ENCODE measurements at places on chromosomes 4 and X. TPM values are rescaled to one million over a fixed set of nuclear protein-coding genes. Genes with fewer than 3 reads are reported as not detected.

The KLHL13 gene
- polyA plus RNA-seq = 73.6 TPM

The DCX gene
- polyA plus RNA-seq = 5.4 TPM

The GDPD2 gene
- polyA plus RNA-seq = 19.9 TPM

The DKC1 gene
- 55.9 TPM for polyA plus RNA-seq

DNA sequence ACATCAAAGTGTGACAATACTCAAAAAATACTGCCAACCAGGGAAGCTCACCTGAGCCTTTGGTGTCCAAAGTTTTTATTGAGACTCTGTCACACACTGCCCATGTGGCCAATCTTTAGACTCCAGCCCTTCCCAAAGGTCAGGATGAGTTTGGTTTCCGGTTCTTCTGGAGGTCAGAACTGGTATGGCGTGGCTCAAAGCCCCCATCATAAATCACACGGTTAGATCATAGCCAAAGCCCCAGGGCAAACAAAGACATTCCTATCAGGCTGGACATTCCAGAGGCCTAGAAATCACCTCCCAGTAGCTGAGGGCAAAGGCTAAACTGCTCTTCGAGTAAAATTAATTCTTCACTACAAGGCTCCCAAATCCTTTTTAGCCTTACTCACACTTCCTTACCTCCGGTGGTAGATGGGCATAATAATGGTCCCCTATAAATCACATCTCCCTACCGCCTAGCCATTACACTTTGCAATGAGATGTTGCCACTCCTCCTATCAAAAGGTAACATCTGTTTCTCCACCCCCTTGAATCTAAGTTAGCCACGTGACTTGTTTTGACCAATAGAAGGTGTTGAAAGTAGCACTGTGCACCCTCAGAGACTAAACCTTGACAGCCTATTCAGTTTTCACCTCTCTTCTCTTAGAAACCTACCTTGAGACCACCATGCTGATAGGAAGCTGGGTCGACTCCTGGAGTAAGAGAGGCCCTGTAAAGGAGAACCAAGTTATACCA is 137.8 kb upstream of the DUSP21 start:
- H3K4me3 ChIP-seq = no peak overlapping the region
- H3K36me3 ChIP-seq = no peaks in the 10 kb centered on the region
- H3K27ac ChIP-seq = no peak overlapping the region
- no peaks in the 10 kb centered on the region for H3K27me3 ChIP-seq
- DNase-seq = peak; percentile 12
- H3K4me1 ChIP-seq = no peaks in the 10 kb centered on the region

DNA sequence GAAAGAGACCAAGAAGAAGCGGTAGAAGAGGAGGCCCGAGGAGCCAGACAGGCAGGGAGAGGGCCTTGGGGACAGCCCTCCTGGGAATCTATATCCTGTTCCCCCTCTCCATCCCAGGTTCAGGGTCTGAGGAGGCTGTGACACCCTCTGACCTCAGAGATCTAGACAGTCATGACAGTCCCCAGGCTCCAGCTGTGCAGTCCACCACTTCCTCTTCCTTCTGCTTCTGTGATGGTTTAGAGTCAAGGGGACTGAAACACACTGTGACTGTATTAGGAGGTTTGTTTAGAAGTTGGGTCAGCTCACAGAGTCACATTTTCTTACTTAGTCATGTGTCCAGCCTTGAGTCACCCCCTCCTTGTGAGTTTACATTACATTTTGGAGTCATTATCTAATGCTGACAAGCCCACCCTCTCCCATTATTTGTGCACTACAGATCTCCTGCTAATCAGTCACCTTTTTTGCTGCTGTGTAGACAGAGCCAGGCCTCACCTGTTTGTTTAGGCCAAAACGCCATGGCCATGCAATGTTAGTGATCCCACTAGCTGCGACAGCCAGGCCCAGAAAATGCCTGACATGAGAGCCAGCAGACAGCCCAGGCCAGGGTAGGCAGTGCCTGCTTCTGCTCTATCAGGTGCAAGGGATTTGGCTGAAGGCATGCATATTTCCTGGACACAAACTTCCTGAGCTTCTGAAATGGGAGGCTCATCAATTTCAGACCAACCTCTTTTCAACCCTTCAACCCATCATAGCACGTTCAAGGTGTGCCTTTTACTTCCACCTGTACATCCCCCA is 26.0 kb downstream of the MANBA start:
- no peak overlapping the region for H3K27ac ChIP-seq
- H3K4me1 ChIP-seq = no peaks in the 10 kb centered on the region
- no peaks in the 10 kb centered on the region for H3K27me3 ChIP-seq

DNA sequence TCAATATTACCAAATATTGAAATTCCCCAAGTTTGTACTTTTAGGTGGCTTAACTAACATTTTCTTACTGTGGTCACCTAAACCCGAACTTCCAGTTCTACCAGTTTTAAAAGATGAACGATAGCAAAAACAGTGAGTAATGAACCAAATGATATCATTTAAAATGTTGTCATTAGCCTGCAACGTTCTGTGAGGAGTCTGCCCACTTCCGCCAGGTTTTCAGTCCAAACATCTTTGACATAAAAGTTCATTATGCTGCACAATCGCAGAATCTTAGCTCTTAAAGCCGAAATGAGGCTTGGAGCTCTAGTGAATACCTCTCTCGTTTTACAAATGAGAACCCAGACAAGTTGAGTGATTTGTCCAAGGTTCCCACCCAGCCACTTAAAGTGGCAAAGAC is 762 bp downstream of the PIGA start:
- H3K27ac ChIP-seq = peak overlapping the region; percentile 86
- H3K36me3 ChIP-seq = peaks cover 7% of the 10 kb centered on the region
- peak; percentile 42 for DNase-seq
- peaks cover 7% of the 10 kb centered on the region for H3K27me3 ChIP-seq
- H3K4me1 ChIP-seq = no peaks in the 10 kb centered on the region

DNA sequence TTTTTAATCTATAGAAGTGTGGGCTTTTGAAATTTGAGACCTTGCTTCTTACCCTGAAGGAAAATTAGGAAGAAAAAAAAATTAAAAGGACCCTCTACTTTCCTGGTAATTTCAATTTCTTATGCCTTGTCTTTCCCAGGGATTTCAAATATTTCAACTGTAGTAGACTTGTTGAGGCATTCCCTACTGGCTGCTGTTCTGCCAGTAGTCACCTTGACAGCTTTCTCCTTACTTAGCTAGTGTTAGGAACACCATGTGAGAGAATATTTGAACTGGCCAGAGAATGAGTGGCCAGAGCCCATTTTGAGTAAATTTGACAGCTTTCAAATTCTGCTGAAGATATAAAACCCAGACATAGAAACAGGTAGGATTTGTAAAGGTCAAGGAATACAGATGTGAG is 24.0 kb upstream of the GBA3 start:
- no peaks in the 10 kb centered on the region for H3K27me3 ChIP-seq
- no peaks in the 10 kb centered on the region for H3K4me1 ChIP-seq
- H3K36me3 ChIP-seq = no peaks in the 10 kb centered on the region
- no peak overlapping the region for H3K4me3 ChIP-seq

DNA sequence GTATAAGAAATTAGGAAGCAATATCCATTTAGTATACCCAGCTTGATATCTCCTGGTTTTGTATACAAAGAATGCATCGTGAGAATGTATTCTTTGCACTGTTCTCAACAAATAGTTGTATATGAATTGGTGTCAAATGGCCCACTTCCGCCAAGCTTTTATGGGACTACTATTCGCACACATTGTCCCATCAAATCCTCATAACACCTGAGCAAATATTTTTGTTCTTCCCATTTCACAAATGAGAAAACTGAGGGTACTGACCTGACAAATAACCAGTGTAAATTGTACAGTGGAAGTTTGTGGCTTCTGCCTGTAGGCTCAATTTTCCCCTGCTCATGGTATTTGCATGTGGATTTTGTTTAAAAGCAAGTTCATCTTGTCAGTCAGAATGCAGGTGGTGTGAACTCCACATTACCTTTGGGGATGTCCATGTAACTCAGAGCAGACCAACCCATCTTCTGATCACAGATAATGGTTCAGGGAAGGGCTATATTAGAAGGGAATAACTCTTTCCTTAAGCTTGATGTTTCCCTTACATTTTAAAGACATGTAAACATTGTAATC is 51.5 kb upstream of the FAM241A start:
- no peak overlapping the region for H3K27ac ChIP-seq
- no peak overlapping the region for H3K4me3 ChIP-seq
- DNase-seq = no peak
- H3K4me1 ChIP-seq = no peaks in the 10 kb centered on the region
- H3K27me3 ChIP-seq = peaks cover under 1% of the 10 kb centered on the region

DNA sequence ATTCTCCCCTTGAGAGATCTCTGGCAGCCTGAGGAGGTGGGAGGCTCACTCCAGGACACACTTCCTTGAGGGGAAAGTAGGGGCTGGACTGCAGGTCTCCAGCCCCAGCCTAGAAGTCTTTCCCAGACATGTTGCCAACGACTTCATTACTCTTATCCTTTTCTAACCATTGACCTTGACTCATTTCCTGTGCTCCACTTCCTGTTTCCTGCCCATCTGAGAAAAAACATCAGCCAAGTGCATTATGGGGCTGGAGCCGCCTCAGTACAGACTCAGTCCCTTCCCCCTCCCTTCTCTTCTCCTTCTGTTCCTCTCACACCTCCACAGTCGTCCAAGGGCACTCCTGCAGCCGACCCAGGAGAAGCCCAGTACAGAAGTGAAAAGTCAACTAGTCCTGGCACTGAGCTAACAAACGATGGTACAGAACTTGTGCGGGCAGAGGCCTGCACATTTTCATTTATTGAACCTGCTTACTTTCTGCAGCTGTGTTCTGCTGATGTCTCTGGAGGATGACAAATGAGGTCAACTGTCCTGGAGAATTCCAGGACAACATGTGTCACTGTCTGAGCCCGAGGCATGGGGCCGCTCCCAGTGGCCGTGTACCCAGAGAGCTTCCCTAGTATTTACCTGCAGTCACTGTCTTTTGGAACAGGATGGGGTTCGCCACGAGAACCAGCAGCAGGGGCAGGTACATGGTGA is 20.1 kb downstream of the GPR143 start:
- H3K27me3 ChIP-seq = no peaks in the 10 kb centered on the region
- no peak overlapping the region for H3K4me3 ChIP-seq
- H3K27ac ChIP-seq = no peak overlapping the region
- no peak for DNase-seq
- no peaks in the 10 kb centered on the region for H3K36me3 ChIP-seq
- no peaks in the 10 kb centered on the region for H3K4me1 ChIP-seq

DNA sequence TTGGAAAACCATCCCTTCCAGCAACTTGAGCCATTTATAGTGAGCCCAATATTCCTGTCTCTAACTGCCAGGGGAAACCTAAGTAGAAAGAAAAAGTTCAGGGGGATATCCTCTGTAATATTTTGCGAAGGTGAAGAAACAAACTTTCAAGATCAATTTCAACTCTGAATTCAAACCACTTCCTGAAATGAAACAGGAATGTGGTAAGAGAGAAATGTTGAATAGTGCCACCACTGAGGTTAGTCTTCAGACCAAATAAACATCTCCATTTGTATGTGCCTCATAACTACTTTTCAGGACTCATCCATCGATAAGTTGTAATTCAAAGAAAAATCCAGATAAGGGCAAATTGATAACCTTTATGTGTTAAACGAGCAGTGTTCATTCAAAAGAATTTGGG is 128.7 kb downstream of the GABRB1 start:
- H3K27ac ChIP-seq = no peak overlapping the region
- no peaks in the 10 kb centered on the region for H3K36me3 ChIP-seq
- DNase-seq = no peak

GRCh38 chrX:55731826-55732225 is 14.3 kb downstream of the RRAGB start:
- peaks cover 20% of the 10 kb centered on the region for H3K36me3 ChIP-seq
- H3K27me3 ChIP-seq = no peaks in the 10 kb centered on the region
- H3K27ac ChIP-seq = no peak overlapping the region
- no peaks in the 10 kb centered on the region for H3K4me1 ChIP-seq
- H3K4me3 ChIP-seq = no peak overlapping the region

- no peak overlapping the region for H3K4me3 ChIP-seq
- no peaks in the 10 kb centered on the region for H3K27me3 ChIP-seq
- no peak for DNase-seq
- H3K4me1 ChIP-seq = no peaks in the 10 kb centered on the region
Observed at GRCh38 chr4:47312170-47312569, 151.3 kb downstream of the COMMD8 start.

GRCh38 chrX:71532078-71532752 is 689 bp upstream of the OGT start:
- peak overlapping the region; percentile 95 for H3K27ac ChIP-seq
- no peaks in the 10 kb centered on the region for H3K36me3 ChIP-seq
- peak; percentile 72 for DNase-seq
- H3K27me3 ChIP-seq = no peaks in the 10 kb centered on the region
- peak overlapping the region; percentile 96 for H3K4me3 ChIP-seq

- no peak for DNase-seq
- H3K27me3 ChIP-seq = no peaks in the 10 kb centered on the region
- H3K36me3 ChIP-seq = peaks cover 8% of the 10 kb centered on the region
- no peak overlapping the region for H3K27ac ChIP-seq
- no peaks in the 10 kb centered on the region for H3K4me1 ChIP-seq
Observed at GRCh38 chr4:2570551-2571222, 34.2 kb downstream of the FAM193A start.

DNA sequence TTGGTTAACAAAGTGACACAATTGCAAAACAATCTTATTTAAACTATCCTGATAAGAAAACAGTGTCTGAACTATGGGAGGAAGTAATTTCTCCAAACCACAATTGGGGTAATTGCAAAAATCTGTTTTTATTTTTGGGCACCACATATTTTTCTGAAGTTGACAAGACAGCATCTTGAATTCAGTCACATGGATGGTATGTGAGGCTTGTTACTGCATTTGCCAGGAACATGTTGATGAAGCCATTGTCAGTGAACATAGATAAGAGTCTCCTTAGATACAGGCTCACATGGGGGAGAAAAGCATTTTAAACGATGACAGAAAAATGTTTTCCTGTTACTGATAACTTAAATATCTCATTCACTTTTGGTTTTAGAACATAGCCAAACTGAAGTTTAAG is 5.5 kb upstream of the USP53 start:
- no peaks in the 10 kb centered on the region for H3K4me1 ChIP-seq
- H3K27ac ChIP-seq = no peak overlapping the region
- no peaks in the 10 kb centered on the region for H3K27me3 ChIP-seq
- H3K4me3 ChIP-seq = no peak overlapping the region

DNA sequence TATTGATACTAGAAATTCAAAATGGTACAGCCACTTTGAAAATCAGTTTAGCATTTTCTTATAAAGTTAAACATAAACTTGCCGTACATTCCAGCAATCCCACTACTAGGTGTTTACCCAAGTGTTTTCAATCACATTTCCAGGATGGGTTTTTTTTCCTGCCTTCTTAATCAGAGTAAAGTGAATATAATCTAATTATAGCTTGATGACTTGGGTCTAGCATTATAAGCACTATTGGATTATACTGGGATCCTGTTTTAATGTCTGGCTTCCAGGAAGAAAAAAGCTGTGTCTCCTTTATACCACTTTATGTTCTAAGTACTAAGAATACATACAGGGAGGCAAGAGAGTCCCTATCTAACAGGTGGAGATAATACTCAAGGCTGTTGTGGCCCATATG is 103.3 kb upstream of the KLHL13 start:
- no peak for DNase-seq
- no peaks in the 10 kb centered on the region for H3K4me1 ChIP-seq
- H3K27me3 ChIP-seq = no peaks in the 10 kb centered on the region

DNA sequence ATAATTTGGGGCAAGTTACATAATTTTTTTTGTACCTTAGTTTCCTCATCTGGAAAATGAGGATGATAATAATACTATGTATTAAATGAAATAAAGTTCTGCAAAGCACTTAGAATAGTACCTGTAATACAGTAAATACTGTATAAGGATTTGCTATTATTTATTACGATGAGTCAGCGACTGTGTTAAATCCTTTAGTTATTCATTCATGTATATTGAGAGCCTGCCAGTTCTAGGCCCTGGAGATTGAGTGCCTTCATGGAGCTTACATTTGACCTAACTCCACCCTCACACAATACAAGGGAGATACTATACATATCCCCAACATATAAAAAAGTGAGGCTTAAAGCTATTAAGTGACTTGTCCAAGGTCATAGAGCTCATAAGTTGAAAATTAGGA is 67.0 kb upstream of the CITED1 start:
- H3K4me1 ChIP-seq = no peaks in the 10 kb centered on the region
- H3K27me3 ChIP-seq = no peaks in the 10 kb centered on the region
- H3K4me3 ChIP-seq = no peak overlapping the region
- peaks cover 2% of the 10 kb centered on the region for H3K36me3 ChIP-seq

Data from large intestine (tissue), 12 donors.